OCI-LY7 (cell line): ENCODE measurements at places on chromosomes 2 and 18. TPM values are rescaled to one million over a fixed set of nuclear protein-coding genes. Genes with fewer than 3 reads are reported as not detected.

DNA sequence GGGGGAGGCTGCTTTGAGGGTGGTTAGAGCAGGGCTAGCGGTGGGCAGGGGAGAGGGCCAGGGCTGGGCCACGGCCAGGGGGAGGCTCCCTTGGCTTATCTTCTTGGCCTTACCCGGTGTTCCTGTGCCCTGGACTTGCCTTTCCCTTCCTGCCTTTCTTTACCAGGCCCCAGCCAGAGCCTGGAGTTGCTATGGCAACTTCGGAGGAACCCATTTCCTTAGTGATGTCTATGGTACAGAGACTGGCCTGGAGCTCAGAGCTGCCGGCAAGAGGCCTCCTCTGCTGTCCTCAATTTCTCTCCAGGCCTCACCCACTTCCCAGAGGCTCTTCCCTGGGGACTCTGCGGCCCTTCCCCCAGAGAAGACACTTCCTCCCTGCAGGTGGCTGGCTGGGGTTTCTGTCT, 11.5 kb downstream of the SPEG start:
- DNase-seq: peak; percentile 39

DNA sequence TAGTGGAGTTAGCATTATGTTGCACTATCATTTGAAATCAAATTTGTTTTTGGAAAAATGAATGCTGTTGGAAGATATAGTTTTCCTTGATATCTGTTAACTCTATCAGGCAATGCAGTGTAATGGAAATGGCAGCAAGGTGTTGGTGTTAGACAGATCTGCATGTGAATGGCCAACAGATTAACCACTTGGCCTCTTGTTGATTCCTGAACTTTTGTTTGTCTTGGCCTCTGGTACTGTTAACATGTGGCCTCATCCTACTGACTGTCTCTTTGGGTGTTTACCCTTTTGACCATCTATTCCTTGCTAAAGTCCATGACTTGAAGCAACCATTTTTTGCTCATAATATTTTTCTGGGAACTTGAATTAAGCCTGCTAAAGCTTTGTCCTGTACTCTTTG, 110.2 kb upstream of the CDH2 start:
- DNase-seq: no peak

DNA sequence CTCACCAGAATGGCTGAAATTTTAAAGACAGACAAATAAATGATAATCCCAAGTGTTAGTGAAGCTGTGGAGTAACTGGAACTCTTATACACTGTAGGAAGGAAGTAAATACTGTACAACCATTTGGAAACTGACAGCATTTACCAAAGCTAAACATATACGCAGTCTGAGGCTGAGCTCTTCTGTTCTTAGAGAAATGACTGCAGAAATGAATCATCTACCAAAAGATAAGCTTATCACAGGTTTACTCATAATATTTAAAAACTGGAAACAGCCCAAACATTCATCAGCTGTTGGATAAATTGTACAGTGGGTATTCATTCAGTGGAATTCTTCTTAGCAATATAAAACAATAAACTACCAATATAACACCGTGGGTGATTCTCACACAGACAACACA, 218.2 kb upstream of the RAB12 start:
- no peak for DNase-seq

DNA sequence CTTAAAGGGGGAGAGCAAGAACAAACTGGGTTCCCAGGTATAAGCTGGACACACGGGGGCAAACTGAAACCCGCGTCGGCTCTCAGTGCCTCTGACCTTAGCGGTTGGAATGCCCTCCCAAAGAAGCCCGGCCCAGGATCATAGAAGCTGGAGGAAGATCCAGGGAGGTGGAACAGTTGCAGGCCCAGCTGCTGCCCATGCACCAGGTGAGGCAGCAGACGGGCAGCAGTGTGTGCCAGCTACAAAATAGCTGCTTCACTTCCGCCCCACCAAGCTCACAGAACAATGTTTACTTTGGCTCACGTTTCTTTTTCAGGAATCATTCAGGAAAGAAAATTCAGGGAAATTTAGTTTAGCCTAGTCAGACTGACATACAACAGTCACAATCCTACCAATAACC, 3.9 kb upstream of the ERMN start:
- no peak for DNase-seq

DNA sequence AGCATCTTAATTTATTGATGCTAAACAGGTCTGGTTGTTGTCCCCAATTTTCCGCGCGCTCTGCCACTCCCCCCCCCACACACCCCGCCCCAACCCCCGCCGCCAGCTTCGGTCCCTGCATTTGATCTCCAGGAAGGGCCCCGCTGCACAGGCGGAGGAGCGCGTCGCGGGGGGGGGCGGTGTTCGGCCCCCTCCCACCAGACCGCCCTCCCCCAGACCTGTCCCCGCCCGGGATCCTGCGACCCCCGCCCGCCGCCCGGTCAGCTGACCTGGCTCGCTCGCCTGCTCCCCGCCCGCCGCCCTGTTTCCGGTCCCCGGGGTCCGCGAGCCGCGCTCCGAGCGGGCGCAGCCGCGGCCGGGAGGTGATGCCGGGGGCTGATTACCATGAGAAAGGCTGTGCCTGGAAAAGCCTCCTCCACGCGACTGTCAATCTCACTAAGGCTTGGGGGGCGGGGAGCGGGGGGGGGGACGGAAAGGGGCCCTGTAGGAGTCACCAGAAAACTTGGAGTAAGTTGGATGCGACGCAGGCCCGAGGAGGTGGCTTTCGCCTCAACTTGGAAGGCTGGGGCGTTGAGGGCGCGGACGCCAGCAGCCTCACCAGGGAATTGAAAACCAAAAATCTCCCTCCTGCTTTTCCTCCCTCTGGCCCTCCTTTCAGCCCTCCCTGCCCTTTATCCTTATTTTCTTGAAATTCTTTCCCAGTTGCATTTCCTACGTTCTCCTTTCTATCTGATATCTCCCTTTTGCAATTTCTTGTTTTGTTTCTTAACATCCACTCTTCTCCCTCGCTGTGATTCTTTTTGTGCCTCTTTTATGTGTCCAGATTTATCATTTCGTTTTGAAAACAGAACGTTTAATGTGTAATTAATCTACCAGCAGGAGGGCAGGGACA, 4.4 kb upstream of the ZEB2 start:
- peak; percentile 65 for DNase-seq

CD8A gene
- not detected in 2 replicates for total RNA-seq

GRCh38 chr18:13456736-13457271, 238.2 kb downstream of the LDLRAD4 start:
- no peak for DNase-seq
